ENCODE measurements at places on chromosomes 6 and 20.
A peak's percentile ranks its signal among the peaks of the same experiment; 100 is the strongest.

GRCh38 chr20:38073307-38074071 is 39.9 kb downstream of the RPRD1B start:
- no peak for DNase-seq

GRCh38 chr6:148359228-148359627 is 16.6 kb downstream of the SASH1 start:
- DNase-seq, result no peak

- DNase-seq, result no peak
Measured at GRCh38 chr6:113331021-113331420, 526.1 kb upstream of the MARCKS start.

DNA sequence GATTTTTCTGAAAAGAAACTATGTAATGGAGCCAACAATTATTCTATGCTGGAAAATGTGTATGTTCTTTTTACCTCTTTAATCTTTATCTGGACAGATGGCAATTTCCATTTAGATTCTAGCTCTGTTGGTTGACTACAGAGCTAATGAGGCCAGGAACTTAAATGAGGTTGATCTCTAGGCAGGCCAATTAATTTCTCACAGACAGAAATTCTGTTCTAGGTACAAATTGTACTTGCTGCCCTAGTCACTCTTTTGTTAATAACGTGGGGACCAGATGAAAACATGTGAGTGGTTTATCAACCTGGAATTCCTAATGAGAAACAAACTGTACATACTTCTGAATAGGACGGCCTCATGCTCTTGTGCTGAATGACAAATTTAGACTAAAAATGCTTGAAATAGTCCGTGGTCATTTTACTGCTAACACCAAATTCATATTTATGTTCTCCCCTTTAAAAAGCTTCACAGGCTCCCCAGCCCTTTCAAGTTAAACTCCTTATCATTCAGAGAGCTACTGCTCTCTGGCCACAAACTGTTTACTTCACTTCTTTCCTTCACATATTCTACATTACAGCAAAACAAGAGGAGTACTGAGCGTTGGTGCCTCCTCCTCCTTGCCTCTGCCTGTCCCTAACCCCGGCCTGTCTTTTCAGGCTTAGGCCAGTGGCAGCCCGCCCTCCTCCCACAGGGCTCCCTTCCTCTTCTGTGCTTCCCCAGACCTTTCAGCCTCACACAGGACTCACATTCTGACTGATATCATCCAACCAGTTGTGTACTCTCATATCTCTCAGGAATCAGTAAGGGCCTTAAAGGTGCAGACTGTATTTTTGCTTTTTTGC is 41.4 kb downstream of the DTNBP1 start:
- no peak for DNase-seq

DNA sequence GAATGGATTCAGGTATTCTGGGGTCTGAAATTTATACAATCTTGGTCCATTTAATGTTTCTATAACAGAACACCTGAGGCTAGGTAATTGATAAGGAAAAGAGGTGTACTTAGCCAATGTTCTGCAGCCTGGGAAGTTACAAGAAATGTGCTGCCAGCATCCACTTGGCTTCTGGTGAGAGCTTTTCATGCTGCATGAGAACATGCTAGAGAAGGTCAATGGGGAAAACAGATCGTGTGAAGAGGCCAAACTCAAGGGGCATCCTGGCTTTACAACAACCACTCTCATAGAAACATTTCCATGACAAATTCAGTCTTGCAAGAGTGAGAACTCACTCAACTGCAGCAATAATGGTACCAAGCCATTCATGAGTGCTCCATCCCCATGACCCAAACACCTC is 16.8 kb downstream of the IL22RA2 start:
- DNase-seq, result no peak

DNA sequence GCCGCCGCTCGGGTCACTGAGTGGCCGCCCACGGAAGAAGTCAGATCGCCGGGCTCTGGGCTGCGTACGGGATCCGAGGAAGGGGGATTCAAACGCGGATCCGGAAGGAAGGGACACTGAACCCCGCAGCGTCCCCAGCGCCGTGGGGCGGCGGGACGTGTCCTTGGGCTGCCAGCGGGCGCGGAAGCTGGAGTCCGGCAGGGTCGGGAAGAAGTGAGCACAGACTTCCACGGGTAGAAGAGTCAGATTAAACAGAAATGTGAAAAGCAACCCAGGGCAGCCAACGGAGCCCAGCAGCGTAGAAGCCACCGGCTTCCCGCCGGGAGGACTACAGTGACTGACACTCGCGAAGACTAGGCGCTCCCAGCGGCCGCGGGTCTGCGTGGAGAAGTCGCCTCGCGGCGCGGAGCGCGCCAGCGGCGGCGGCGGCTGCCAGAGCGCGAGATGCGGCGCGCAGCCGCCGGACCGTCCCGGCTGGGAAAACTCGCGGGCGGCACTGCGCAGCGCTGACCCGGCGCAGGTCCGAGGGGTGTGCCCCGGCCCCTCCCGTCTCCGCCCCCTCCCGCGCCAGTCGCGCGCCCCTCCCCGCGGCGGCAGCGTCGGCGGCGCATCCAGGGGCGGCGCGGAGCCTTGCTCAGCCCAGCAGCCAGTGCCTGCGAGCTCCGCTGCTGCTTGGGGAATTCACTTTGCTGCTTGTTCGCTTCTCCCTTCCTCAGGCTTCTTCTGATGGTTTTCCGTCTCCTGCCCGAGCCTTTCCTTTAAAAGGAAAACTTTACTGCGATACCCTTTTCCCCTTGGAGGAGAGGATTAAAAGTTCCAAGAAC is at the start of gene SAMD5:
Gene SAMD5 (plus strand): TSS at position 649 of the 824 bp plus-strand sequence. CDS start 239 bp downstream, outside the sequence.
- DNase-seq, result no peak

GRCh38 chr20:24730750-24731149 is 218.3 kb upstream of the CST7 start:
- DNase-seq, result no peak

DNA sequence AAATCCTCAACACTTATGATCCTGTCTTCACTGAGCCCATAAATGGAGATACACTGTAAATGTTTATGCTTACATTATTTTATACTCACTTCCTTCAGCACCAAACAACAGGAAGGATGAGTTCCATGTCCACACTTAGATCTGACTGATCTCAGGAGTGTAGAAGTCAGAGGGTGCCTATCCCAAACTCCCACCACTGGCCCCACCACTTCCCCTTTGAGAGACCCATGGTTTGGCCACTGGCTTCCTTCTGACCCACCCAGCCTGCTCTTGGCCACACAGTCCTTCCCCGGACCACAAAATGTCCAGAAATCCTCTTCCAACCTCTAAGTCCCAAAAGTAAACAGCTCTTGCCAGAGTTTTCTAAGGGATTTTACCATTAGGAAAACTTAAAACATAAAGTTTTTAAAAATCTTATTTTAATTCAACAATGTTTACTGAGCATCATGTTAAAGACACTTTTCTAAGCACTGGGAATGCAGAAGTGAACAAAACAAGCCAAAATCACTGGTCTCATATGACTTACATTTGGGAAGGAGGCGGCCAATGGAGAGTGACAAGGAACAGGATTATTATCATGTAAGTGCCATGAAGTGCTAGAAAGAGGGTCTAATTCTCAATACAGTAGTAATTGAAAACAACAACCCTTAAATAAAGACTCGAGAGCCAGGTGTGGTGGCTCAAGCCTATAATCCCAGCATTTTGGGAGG is 103.8 kb downstream of the NRSN1 start:
- no peak for DNase-seq

GRCh38 chr20:60822699-60823607 is 429.1 kb upstream of the CDH4 start:
- no peak for DNase-seq

- DNase-seq, result no peak
Measured at GRCh38 chr20:36726168-36726567, 19.7 kb downstream of the NDRG3 start.

- no peak for DNase-seq
Measured at GRCh38 chr6:100657678-100658330, 193.1 kb upstream of the SIM1 start.

DNA sequence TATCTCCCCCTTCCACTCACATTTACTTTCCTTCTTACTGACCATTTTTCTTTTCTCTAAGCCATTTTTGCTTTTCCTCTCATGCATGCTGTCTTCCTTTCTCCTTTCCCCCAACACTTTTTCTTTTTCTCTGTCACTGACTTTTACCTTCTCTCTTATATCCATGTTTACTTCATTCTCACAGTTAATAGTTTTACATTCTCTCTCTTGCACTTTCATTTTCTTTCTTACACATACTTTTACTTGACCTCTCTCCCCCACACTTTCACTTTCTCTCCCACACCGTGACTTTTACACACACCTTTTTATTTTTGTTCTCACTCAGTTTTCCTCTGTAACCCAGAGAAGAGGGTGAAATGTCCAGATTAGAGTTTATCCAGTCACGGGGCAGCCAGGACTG is 636.3 kb downstream of the PTPRT start:
- no peak for DNase-seq

DNA sequence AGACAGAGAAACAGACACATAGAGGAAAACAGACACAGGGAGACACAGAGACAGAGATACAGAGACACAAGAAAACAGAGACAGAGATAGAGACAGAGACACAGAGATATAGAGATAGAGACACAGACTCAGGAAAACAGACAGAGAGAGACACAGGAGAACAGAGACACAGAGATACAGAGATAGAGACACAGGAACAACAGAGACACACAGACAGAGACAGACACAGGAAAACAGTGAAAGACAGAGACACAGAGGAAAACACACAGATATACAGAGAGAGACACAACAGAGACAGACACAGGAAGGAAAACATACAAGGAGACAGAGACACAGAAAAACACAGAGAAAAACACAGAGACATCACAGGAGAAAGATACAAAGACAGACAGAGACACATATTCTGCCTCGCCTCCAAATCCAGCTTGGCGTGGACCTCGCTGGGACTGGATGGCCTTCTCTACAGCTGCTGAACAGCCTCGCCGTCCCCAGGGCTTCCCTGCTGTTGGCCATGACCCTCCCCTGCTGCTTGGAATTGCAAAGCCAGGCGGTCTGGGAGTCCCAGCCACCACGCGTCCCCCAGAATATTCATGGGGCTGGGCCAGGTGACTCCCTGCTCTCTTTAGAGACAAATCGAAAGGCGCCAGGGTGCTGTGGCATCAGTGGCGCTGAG is 36.8 kb downstream of the NTSR1 start:
- peak; percentile 11 for DNase-seq

DNA sequence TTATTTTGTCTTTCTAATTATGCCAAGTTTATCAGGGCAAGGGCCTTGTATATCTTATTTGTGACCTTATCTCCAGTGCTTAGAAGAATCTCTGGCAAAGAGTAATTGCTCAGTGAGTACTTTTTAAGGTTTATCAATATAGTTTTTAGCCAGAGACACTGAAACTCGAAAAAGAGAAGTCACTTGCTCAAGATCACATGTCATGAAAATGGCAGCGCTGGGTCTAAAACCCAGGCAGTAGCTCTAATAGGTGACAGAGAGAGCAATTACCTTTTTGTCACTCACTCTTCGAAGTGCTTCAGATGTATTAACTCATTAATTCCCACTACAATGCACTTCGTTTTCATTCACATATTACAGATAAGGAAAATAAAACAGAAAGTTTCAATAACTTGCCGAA is 667.5 kb downstream of the DOK5 start:
- DNase-seq, result no peak

DNA sequence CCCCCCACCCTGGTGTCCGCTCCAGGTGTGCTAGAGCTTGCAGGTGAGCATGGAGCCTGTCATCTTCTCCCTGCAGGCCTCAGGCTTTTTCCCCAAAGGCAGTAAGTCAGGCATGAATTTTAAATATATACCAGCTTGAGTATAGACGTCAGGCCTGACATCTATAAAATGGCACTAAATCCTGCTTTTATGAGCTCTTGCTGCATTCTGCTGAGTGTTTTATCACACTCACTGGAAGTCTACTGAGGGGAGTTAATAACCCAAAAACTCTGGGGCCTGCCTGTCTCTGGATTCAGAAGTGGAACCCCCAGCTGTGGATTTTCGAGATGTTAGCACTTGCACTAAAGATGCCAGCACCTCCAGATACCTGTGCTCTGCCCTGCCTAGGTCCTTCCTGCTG is 133.4 kb upstream of the TOP1 start:
- no peak for DNase-seq

DNA sequence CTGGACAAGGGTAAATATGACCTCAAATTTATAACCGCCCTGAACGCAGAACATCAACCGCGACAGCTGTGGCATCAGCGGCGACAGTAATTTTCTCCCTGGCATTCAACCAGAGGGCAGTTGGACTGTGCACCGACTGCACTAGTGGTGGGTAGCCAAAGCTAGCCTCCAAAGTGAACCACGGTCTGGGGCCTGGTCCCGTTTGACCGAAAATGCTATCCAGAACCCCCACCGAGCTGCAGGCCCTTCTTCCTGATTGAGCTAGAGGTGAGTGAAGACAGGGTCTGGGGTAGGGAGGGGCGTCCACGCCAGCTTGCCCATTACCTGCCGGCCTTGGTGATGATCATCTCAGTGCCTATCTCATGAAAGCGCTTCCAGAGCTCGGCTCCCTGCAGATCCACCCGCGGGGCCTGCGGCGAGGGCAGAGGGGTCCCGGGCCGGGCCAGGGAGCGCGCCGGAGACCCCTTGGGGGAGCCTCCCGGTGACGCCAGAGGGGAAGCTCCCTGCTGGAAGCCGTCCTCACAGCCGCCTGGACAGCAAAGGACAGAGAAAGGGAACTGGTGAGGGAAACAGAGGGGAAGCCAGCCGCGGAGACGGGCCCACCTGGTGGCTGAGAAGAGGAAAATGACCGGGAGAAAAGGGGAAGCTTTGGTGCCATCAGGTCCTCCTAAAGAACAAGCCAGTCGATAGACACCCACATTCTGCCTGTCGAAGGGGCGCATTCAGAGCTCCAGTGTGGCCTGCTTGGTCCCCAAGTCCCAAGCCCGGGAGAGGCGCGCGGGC is 2.0 kb downstream of the TBX18 start:
- no peak for DNase-seq

GRCh38 chr6:4299476-4299875 is 164.1 kb upstream of the ECI2 start:
- no peak for DNase-seq

GRCh38 chr6:53378208-53378607 is 29.5 kb upstream of the ELOVL5 start:
- DNase-seq, result no peak

DNA sequence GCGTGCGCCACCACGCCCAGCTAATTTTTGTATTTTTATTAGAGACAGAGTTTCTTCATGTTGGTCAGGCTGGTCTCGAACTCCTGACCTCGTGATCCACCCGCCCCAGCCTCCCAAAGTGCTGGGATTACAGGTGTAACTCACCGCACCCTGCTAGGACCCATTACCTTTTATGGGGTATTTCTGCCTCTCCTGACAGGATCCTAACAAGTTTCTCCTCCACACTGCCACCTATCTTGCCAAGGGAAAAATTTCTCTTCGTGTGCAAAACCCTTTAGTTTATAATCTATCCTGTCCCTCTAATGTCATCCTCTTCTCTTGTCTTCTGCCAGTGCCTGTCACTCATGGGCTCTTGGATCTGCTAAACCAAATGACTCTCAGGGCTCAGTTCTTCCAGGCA is 1.9 kb downstream of the STMND1 start:
- DNase-seq, result no peak

Measured in activated CD8-positive, alpha-beta memory T cell treated with anti-CD3 and anti-CD28 coated beads, Interleukin-2, amount 50 U/mL, for 4 hours (primary cell).